NCI-H2171 (cell line): ENCODE measurements at places on chromosomes 12 and 14.

- DNase-seq = no peak
These were observed 11.8 kb downstream of the ALG10B start for GRCh38 chr12:38328306-38328895.

GRCh38 chr12:114096461-114096860, 130.3 kb upstream of the RBM19 start:
- no peak for DNase-seq

GRCh38 chr14:102197317-102197853, 57.7 kb downstream of the WDR20 start:
- DNase-seq = no peak

DNA sequence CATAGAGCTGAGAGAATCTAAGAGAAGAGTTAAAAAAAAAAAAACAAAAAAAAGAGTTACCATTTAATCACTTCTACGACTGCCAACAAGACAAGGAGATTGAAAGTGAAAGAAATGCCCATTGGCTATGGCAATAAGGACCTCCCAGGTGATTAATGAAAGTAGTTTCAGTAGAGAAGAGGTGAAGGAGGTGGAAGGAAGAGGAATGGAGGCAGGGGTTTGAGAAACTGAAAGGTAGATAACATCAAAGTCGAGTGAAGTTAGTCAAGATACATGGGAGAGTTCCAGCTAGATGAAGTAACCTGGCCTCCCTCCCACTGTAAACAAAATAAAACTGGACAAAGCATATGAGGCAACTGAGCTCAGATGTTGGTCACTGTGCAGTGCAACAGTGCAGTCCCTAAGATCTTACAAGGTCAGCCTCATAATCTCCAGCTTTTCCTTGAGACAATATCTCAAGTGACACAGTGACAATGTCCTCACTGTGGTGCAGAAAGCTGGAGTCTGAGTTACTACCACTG, 118.0 kb upstream of the CCDC198 start:
- DNase-seq = no peak
